ENCODE measurements at places on chromosomes 2 and 18. TPM values are rescaled to one million over a fixed set of nuclear protein-coding genes. Genes with fewer than 3 reads are reported as not detected.

- no peak for DNase-seq
Measured at GRCh38 chr18:69400976-69401225, 213 bp downstream of the DOK6 start.

- no peak for DNase-seq
Measured at GRCh38 chr18:59917422-59917821, 17.6 kb downstream of the PMAIP1 start.

DNA sequence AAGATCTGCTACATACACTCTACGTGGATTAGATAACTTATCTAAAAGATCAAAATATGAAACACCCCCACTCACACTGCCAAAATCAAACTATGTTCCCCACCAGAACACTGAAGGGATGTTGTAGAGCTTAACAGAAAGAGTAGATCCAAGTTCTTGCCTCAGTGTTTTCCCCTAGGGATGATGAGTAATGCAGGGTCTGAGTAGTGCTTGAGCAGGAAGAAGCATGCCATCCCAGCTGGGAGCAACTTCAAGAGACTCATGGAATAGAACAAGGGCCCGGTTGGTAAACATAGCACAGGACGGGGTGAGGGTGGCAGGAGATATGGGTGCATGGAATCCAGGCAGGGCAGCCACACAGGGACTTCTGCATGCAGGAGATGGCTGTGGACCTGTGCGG, 74.3 kb downstream of the SNTG2 start:
- no peak for DNase-seq

TOGARAM2 gene
- 0.83 TPM for polyA plus RNA-seq

MYL12B gene
- 476 TPM for polyA plus RNA-seq

SERPINB11 gene
- not detected for polyA plus RNA-seq

DPYSL5 gene
- 8.6 TPM for polyA plus RNA-seq

Measured in renal pelvis (tissue), 12 donors.